Stimulated activated CD4-positive, alpha-beta T cell treated with anti-CD3 and anti-CD28 coated beads, Interleukin-12 subunit alpha, Interleukin-12 subunit beta, amount 100 ng/mL, for 24 hours (primary cell): ENCODE measurements at places on chromosomes 2 and 18.

DNA sequence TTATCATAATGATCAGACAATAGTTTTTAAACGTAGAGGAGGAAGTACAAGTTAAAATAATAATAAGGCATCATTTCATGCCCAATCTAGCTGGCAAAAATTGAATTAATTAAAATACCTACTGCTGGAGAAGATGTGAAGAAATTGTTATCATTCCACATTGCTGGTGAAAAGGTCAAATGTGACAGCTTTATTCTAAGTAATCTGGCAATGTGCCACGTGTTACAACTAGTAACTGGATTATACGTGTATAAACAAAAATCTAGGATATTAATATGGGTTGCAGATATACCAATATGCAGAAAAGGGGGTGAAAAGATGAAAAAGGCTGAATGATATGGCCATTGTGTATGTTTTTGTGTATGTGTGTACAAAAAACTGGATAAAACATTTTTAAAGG is 32.4 kb downstream of the SMAD2 start:
- DNase-seq = no peak

DNA sequence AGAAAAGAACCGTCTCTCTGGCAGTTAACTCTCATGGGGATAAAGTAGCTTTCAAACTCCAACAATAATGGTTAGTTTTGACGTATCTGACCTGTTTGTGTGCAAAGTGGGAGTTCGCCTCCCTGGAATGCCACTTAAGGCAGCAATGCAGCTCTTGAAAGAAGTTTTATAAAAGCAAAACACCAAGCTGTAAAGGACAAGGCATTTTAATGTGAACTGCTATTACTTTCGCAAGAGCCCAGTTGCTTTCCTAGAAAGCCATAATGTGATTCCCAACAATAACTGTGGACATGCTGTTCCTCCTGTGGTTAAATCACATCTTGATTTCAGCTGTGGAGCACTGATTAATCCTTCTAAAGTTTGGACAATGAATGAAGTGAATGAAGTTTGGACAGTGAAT is 303.7 kb downstream of the PTPRM start:
- DNase-seq = no peak

DNA sequence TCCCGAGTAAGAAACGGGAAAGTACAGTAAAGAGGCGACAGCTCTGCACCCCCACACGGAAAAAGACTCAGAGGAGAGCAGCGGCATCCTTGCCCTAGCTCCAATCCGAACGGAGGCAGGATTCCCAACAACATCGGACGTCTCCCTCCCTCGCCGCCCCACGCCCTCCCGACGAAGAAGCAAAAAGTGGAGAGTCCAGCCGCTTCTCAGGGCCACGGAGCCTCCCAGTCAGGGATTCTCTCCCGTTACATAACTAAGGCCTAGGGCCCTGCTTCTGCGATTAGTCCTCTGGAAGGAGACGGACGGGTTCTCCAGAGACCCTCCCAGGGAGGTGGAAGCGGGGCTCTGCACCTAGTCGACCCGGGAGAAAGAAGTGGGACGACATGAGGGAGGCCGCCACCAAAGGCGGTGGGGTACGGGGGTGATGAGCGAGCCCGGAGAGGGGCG is 587 bp downstream of the SUMO1 start:
- peak; percentile 12 for DNase-seq

DNA sequence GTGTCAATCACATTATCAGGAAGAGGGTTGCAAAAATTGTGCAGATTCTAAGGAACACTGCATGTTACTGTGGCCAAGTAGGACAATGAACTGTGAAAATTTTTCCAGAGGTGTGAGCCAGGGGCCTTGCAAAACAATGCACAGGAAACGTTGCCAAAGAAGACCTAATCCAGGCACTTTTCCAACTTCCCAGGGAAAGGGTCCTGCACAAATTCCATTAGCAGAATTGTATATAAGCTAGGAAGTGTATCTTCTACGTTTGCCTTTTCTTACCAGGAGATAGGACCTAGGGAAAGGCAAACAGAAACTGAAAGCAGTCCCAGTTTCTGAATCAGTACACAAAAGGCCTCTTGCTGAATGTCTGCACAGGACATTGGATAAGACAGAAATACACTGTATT is 1888.3 kb upstream of the CELF4 start:
- DNase-seq = no peak

- no peak for DNase-seq
These were observed 41.4 kb upstream of the CYBRD1 start for GRCh38 chr2:171480908-171481307.

- no peak for DNase-seq
These were observed 19.2 kb upstream of the PKDCC start for GRCh38 chr2:42028571-42029148.

DNA sequence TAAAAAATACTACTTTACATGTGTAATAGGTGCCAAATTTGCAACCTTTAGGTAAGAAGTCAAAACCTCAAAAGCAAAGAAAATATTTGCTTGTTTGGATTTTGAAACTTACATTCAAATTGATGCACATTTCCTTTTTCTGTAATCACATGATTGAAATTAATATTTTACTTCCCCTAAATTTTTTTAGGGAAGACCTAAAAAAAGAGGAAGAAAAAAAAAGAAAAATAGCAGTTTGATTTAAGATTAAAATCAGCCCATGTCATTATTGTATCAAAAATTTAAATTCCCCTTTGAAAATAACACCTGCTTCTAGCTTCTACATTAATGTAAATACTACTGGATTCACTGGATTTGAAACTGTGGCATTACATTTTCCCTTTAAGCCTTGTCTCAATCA is 68.2 kb upstream of the STON1 start:
- no peak for DNase-seq

GRCh38 chr18:56756966-56757365 is 105.8 kb downstream of the WDR7 start:
- no peak for DNase-seq

GRCh38 chr18:46899274-46899948 is 17.9 kb downstream of the PIAS2 start:
- no peak for DNase-seq

GRCh38 chr2:152648336-152648735 is 68.9 kb downstream of the PRPF40A start:
- DNase-seq = no peak

GRCh38 chr2:84152462-84152861 is 306.6 kb downstream of the SUCLG1 start:
- DNase-seq = no peak

DNA sequence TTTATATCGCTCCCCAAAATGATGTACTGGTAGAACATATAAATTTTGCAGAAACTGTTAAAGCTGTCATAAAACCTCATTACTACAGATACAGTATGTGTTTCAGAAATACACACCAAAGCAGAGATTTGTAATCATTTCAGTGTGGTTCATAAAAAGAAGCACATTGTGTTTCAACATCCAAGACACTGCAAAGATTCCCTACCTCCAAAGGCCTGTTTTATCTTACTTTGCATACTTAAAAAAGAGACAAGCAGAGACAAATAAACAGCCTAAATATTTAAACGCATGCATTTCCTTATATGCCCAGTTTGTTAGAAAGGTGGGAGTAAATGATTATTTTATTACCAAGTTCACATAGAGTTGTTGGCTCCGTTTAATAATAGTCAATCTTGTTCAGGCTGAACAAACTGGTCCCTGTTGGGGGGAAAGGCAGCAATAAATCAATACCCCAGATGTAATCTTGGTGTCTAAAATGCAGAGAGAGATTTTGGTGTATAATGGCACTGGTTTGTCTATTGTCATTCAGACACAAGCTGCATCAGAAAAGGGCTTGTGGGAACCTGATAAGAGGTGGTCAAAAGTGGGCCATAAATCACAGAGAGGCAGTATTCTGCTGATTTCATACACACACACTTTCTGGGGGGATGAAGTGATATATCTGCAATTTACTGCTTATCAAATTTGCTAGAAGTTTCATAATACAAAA is 321.4 kb upstream of the ETAA1 start:
- DNase-seq = no peak

GRCh38 chr2:86135653-86136052 is 29.6 kb downstream of the PTCD3 start:
- DNase-seq = no peak

DNA sequence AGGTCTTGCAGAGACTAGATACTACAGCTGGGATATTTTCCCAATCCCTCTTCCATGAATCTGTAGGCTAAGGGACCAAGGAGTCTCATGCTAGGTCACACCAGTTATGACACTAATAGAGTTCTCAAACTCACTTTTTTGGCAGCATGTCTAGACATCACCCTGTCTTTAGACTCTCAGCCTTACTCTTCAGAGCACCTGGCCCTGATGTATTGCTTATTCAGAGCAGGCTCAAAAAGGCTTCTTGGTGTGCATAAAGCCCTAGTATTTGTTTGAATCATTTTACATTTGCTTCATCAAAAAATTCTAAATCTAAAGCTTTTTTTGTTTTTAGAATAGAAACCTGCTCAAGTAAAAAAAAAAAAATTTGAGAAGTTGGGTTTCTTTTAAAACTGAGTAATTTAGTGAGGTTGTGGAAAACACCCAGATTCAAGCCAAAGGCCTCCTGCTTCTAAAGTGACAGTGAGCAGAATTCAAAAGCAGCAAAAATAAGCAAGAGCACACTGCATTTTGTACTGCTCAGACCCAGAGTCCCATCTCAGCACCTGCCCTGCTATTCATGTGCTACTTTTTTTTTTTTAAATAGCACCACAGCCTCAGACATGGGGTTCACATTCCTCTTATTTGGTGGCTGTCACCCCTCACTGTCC is 18.0 kb upstream of the DNAH6 start:
- DNase-seq = no peak

DNA sequence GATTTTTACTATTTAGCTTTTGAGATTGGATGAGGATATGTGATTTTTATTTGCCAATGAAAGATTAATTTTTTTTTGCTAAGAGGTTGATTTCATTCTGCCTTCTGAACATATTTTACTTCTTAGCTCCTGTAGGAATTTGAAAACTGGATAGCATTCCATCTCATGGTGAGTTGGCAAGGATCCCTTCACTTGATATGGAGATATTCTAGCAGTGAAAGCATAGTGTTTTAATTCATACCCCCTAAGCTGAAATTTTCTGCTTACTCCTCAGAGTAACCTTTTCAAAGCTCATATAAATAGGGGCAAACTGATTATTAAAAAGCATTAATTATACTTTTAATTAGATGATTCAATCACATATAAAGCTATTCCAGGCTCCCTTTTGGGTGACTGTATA is 61.0 kb upstream of the KCNJ3 start:
- DNase-seq = no peak

DNA sequence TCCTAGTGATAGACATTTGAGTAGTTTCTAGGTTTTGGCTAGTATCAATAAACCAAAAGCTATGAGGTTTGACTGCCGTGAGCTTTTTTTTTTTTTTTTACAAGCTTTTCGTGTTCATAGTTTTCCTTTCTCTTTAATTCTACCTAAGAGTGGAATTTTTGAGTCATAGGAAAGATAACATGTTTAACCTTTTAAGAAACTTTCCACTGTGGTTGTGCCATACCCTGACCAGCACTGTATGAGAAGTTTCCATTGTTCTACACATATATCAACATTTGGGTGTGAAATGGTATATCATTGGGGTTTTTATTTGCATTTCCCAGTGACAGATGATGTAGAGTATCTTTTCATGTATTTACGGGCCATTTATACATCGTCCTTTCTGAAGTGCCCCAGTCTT is 31.7 kb downstream of the UBE2F start:
- no peak for DNase-seq

GRCh38 chr2:23843051-23843976 is 83.6 kb downstream of the ATAD2B start:
- no peak for DNase-seq

DNA sequence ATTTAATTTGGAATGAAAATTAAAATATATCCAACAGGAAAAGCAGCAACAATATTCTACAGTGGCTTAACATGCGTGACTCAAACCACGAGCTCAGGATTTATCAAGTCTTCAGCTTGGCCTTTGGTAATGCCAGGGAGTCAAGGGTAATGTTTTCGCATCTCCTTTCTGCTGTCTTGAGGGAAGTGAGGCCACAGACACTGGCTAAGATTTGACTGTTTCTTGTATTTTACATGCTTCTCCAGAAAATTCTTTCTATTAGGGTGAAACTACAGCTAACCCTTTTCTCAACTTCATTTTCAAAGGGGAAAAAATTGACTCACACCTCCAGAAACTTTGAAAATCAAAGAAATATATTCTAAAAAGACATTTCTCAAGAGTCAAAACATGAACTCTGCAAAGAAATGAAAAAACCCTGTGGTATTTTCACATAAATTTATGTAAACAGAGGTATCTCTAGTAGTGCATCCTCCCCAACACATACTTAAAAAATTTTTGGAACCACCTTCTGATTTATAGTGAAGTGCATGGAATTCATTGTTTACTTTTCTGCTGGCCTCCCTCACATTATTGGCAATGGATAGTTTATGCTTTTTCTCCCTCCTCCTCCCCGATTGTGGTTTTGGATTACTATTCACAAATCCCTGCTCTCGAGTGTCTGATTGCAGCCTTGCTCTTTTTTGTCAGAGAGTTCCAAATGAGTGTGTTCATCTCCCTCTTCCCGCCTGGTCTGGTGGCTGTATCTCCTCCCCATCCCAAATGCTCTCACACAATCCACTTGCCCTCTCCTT is 48.7 kb downstream of the DPP4 start:
- DNase-seq = no peak
